Cortex of kidney (tissue), 1 donor: ENCODE measurements at places on chromosomes 3 and 15.

GRCh38 chr3:150798122-150798618, 35.2 kb upstream of the SIAH2 start:
- no peak for DNase-seq

- DNase-seq: no peak
Measured at GRCh38 chr3:62875558-62876002, 364 bp upstream of the CADPS start.

- no peak for DNase-seq
Measured at GRCh38 chr3:141949399-141949798, 73.0 kb downstream of the ATP1B3 start.

DNA sequence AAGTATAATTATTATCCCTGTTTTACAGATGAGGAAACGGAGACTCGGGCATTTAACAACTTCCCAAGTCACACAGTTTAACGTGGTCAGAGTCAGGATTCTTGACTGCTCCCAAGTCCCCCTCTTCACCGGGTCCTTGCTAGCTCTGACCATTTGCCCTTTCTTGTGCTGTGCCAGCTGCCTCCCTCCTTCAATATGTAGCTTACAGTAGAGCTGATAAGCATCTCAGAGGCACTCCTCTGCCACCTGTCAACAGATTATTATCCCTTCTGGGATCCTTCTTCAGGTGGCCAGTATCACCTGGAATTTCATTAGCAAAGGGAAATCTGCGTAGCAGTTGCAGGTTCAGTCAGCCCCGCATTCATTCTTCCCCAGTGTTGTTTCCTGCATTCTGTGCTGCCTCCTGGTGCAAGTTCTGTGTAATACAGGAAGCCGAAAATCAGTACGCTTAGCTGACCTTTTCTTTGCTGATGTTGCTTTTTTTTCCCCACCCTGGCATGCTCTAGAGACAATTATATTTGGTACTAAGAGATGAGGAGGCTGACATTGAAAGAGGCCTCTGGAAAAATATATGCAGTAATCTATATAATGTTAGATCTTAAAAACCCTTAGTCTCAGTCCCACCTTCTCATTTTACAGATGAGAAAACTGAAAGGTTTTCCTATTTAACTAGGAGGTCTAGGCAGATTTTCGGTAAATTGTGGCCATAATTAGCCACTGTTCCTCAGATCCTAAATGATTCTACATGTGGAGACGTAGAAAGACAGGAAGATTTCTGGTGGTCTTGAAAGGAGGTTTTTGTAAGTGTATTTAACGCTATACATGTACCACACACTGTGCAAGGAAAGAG, 24.8 kb downstream of the TMOD2 start:
- DNase-seq: no peak

- DNase-seq: no peak
Measured at GRCh38 chr3:189071446-189071845, 100.3 kb upstream of the TPRG1 start.

DNA sequence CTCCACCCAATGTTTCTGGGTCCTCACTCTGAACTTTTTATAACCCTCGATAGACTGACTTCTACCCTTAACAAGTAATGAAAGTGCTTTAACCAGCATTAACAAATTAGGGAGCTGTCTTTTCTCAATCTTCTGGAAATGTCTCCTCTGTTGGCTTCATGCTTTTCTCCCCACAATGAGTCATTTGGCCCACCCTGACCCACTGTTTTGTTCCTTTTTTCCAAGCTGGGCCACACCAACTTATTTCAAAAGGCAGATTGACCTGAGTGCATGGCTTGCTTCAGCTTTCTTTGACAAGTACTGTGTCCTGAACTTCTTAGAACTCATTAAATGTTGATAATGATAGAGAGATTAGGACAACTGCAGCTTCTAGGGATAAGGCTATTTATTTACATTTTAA, 199.6 kb upstream of the SEMA6D start:
- no peak for DNase-seq

DNA sequence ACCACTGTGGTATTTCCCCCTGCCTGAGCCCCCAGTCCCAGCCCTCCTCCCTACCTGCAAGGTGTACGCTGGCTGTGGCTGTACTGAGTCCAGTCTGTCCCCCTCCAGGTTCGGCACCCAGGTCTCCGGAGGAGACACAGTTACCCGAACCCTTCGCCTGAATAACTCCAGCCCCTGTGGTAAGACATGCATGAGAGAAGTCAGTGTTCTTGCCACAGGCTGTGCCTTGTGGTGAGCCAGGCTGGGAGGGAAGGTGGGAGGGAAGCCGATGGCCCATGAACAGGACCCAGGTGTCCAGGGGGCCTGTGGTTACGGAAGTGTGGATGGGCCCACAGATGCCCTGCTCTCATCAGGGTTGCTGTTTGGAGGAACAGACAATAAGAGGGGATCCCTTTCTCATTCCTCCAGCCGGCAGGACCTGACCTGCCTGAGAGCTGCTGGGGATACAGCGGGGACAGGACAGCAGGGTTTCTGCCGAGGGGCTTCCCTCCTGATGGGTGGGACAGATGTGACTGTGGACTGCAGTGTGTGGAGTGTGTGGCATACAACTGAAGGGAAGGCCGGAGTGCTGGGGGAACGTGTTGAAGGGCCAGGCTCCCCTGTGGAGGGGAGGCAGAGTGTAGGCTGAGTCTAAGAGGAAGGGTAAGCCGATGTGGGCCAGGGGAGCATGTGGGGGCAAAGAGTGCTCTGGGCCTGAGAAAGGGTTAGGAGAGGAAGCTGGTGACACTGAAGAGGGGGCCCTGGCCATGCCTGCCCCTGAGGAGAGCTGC, 21.9 kb downstream of the ACAA1 start:
- DNase-seq: no peak

- DNase-seq: no peak
Measured at GRCh38 chr3:63762934-63763550, 56.1 kb upstream of the C3orf49 start.

GRCh38 chr15:68681836-68682235, 103.0 kb downstream of the CORO2B start:
- DNase-seq: no peak

- no peak for DNase-seq
Measured at GRCh38 chr3:122265957-122266356, 59.1 kb upstream of the CSTA start.

DNA sequence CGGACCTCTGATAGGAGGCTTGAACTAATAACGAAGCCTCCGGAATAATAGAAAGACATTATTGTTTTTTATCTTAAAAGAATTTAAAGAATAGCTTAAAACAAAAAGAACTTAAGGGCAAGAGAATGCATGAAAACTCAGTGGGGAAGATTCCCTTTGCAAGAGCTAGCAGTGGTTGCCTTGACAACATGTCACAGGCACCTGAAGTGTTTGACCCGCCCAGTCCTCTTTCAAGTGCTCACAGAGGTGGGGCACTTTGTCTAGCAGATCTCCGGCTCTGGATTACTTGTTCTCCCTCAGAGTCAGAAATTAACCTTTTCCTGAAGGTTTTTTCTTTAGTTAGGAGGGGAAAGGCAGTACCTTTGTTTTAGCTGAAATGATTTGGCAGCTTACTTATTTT, 37.8 kb downstream of the LARS2 start:
- DNase-seq: no peak

DNA sequence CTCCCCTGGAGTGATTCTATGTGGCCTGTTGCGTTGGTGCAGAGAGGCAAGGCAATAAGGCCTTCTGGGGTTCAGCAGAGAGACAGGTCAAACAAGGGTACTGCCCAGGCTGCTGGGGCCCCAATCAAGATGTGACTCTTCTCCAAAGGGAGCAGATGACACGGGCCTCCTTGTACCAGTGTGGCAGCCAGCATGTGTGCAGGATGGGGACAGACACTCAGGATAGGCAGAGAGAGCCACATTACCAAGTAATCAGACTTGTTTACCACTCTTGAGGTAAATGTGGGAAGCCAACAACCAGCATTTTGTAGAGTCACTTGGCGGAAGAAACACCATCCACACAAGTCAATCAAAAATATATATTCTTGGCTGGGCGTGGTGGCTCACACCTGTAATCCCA, 95.3 kb upstream of the DLG1 start:
- DNase-seq: no peak

DNA sequence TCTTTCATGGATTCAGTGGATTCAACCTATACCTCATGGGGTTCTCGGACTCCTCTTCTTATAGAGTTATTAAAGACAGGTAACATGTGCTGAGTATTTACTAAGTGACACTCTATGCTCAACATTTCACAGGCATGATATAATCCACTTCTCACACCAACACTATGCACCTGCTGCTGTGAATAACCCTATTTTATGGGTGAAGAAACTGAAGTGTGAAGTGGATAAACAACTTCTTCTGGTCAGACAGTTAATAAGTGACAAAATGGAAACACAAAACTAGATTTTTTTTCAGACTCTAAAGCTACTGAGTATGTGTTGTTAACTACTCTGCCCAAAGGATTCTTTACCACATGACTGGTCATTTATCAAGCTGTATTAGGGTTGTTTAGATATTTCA, 403.5 kb downstream of the DIPK2A start:
- no peak for DNase-seq

- DNase-seq: no peak
Measured at GRCh38 chr15:76866716-76867321, 38.3 kb downstream of the SCAPER start.

- DNase-seq: no peak
Measured at GRCh38 chr3:25396686-25397085, 31.4 kb upstream of the RARB start.
